ENCODE measurements at places on chromosomes 12 and 14.
A peak's percentile ranks its signal among the peaks of the same experiment; 100 is the strongest.

DNA sequence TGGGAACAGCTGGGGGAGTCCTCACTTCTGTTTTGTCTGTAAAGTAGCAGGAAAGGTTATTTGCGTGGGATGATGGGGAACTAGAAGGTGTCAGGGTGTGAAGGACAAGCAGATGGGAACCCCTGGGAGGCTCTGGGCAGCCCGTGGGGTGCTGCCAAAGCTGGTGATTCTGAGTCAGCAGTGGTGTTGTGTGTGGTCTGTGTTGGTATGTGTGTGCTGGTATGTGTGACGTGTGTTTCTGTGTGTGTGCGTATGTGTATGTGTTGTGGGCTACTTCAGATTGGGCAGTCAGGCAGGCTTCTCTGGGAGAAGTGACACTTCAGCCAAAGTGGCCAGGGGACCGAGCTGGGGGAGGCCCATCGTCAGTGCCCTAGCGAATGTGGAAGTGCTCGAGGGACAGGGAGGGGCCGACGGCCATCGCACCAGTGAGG lies 15.3 kb upstream of the BDKRB2 start:
- no peak for DNase-seq

DNA sequence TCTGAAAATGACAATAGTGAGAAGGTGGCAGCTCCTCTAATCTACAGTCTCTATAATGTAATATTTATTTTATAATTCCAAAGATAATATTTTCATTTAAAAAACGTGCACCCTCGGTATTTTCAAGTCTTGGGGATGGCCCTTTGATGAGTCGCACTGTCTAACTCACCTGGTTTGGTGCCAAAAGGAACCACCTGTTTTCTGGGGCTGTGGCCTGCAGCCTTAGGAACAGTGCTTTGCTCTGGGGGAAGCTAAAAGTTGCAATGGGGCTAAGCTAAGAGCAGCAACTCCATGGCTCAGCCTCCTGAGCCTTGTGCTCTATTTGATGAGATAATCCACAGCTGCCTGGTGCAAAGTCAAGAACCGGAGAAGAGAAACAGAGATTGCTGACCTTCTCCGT lies 6.4 kb upstream of the ENDOU start:
- no peak for DNase-seq

DNA sequence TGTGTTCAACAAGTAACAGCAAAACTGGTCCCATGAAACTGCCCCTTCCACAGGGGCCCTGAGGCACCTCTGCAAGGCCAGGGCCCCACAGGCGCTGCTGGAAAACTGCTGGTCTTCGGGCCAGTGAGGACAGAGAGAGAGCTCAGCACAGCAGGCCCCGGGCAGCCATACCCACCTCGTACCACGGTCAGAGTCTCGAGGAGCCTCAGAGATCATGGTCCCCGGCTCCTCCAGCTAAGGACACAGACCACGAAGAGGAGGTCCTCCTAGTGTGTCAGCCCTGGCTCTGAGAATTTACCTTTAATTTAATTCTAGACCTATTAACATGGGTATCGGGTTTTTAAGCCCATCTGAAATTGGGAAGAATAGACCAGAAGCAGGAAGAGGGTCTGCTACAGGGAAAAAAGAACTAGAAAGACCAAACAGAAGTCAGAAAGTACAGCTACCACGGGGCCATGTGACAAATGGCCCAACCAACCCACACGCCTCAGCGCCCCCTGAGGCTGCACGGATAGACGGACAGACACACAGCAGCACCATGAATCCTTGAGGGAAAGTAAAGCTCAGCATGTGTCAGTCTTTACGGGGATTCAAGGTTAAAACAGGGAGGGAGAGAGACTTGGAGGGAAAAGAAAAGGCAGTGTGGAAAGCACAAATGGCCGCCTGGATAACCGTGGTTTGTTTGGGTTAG lies 22.9 kb downstream of the ANKRD9 start:
- DNase-seq = no peak

DNA sequence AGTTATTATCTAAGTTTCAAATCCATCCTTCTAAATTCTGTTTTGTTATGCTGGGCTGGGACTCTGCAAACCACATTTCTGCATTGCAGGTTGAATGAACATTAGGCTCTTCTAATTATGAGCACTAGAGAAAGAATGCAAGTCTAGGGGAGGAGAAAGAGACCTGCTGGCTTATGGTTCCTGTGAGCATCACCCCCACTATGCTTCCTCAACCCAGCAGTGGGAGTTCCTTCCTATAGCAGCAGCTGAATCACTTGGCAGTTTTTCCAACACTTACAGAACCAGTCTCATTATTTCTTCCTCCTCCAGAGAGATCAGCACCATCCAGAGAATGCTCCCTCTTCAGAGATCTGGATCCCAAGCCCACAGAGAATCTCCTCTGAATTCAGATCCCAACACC lies 297.7 kb upstream of the CLEC14A start:
- DNase-seq = no peak

DNA sequence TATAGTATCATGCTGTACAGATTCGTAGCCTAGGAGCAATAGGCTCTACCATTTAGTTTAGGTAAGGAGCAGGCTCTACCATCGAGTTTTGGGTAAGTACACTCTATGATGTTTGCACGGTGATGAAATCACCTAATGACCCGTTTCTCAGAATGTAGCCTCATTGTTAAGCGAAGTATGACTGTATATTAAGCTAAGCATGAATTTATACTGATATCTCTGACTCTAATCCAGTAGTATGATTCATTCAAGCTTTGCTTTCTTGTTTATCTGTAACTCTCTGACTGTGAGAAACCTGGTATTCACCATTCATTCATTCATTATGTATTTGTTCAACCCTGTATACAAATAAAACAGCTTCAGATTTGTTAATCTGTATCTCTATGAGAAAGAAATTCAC lies 283.9 kb upstream of the PRICKLE1 start:
- no peak for DNase-seq

DNA sequence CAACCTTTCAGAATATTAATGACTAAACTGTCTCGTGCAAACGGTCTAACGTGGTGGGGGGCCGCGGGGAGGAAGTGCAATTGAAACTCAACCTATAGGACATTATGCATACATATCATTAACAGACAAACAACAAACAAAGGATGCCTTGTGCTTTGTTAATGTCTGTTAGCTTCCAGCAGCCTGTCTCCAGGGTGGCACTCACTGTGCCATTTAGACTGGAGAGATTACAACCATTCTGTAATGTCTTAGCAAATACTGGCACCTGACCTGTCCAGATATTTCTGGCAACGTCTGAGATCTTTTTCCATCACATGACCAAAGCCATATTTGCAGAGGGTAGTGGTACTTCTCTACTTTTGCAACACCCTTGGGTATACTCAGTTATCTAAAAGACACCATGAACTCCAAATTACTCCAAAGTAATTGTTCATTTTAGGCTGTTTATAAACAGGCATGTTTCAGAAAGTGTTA lies 11.6 kb downstream of the BHLHE41 start:
- DNase-seq = no peak

- DNase-seq = no peak
These were observed 113.1 kb upstream of the FKBP4 start for GRCh38 chr12:2681450-2682205.

GRCh38 chr14:20624495-20625070 lies 16.9 kb downstream of the OR6S1 start:
- DNase-seq = peak; percentile 41

DNA sequence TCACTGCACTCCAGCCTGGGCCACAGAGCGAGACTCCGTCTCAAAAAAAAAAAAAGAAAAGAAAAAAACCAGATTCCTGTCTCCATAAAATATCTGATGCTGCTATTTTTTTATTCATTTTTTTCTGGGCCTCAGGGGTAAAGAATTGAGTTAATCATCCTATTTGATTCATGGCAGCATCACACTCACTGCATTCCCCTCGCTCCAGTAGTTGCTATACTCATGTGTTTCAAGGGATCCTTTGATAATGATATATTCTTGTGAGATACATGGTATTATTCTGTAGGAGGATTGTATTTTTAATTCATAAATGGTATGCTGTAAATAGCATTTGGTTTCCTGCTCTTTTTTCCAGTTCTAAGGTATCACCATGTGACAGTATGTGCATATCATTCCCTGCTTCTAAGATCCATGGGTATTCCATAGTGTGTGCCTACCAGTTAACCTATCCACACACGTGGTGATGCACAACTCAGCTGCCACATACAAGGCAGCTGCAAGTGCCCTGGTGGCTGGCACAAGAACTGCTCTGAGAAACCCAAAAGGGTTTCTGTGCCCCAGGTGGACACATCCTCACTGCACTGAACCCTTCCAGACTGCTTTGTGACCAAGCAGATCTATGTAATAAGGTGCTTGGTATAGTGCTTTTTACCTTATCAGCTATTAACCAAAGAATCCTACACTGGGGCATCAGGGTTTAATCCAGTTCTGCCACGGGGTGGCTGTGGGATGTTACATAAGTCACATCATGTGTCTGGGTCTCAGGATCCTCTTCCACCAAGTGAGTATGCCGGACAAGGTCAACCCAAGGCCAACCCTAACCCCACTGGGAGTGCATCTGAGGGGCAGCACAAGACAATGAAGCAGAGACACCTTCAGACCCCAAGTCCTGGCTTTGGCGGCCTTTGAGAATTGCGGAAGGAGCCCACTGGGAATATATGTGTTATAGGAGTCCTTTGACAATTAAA lies 74.6 kb downstream of the ZFP36L1 start:
- no peak for DNase-seq

GRCh38 chr12:95774311-95775045 lies 16.1 kb downstream of the NTN4 start:
- no peak for DNase-seq

DNA sequence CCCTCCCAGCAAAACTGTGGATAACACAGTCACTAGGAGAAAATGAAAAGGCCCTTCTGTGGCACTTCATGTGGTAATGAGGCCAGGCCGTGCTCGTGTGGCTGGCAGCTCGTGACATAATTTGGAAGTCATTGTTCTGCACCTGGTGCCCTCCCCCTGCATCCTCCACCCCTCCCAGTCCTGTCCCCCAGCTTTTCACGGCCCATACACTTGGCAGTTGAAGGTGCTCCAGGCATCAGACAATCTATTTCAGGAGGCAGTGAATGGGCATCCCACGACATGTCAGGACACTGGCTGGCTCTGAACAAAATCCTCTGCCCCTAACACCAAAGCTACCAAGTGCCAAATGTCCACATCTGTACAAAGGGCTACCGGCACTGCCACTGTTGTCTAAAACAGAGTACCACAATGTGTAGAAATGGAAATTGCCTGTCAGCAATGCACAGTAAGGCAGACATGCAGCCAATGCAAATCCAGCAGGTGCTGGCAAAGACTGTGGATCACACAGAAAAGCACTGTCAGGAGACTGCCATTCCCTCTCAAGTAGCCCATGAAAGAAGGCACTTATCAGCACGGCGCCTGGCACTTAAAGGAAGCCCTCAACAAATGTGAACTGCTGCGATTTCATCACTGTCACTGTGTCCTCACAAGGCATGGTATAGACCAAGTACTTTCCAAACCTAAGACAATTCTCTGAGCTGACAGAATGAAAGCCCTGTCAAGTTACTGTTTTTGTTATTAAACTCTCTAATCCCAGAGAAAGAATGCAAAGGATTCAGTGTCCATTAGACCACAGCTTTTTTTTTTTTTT lies 39.1 kb downstream of the CORO1C start:
- peak; percentile 5 for DNase-seq

GRCh38 chr12:64186789-64187188 lies 35.3 kb downstream of the KICS2 start:
- no peak for DNase-seq

- no peak for DNase-seq
These were observed 34.7 kb downstream of the CIT start for GRCh38 chr12:119842380-119842779.

DNA sequence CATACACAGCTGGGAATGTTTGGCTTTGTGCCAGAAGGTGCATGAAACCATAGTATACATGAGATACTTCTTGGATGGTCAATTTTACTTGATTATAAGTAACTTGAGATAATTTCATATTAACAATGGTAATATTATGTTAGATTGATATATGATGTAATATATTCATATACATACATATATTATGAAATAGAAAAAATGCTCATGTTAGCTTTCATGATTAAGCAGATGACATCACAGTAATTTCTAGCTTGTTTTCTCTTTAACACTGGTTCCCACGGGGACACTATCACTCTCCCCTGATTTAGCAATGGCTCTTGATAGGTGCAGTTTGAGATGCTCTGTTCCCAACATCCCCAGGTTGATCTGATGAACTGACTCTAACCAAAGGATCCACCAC lies 35.4 kb upstream of the NTF3 start:
- DNase-seq = no peak

DNA sequence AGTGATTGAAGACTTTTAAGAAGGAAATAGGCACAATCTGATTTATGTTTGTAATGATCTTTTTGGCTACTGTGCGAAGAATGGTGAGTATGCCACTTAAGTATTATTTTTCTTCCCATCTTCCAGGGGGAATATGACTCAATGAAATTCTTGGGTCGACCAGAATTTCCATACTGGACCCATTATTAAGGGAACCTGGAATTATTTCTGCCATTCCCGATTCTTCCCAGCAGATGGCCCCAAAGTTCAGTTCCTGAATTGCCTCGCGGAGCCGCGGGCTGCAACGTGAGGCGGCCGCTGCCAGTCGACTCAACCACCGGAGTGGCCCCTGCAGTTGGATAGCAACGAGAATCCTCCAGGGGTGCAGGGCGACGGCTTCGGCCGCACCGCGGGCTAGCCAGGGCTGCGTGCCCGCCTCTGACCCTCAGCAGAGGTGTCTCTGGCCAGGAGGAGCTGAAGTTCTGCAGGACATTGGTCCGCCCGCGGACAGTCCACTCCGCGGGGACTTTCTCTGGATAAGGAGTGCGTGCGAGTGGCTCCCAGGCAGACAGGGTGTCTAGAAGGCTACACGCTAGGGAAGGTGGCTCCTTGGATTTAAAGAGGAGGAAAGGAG lies 628 bp upstream of the TSHR start:
- DNase-seq = peak; percentile 78

- no peak for DNase-seq
These were observed 709 bp downstream of the HAL start for GRCh38 chr12:95995238-95996031.

DNA sequence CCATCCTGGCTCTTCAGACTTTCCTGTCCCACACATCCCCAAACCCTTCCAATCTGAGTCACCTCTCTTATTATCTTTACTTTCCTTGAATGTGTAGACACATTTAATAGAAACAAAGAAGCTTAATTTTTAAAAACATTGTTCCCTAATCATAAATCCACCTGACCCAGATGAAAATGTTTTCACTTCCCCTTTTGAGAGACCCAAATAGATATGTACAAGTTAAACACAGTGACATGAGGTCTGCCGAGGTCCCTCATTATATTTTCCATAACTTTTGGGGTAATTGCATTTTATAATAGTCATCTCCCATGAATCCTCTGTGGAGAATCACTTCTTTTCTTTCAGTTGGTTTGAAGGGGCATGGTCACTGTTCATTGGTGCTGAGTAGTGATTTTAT lies 191.1 kb downstream of the GRIN2B start:
- DNase-seq = no peak

DNA sequence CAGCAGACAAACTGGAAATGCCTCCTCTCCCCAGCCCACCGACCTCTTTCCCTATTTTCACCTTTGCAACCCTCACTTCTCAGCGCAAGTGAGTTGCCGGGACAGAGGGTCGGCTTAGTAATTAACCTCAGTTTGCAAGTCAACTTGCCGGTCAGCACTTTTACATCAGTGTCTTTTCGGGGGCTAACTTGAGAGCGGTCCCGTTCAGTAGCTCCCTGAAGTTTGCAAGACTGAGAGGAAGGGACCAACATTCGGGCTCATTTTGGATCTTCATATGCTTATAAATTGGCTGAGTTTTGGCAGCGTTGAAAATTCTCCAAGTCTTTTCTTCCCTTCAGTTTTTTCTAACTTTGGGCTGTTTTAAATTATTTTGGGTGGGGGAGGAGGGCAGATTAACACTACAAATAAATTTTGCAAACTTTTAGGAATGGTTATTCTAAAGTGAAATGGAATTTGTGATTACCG lies 846 bp downstream of the BRMS1L start:
- no peak for DNase-seq

GRCh38 chr14:46480817-46481216 lies 170.8 kb downstream of the RPL10L start:
- DNase-seq = no peak

Measured in effector memory CD8-positive, alpha-beta T cell (primary cell).